ENCODE measurements at places on chromosomes 1 and 21.

DNA sequence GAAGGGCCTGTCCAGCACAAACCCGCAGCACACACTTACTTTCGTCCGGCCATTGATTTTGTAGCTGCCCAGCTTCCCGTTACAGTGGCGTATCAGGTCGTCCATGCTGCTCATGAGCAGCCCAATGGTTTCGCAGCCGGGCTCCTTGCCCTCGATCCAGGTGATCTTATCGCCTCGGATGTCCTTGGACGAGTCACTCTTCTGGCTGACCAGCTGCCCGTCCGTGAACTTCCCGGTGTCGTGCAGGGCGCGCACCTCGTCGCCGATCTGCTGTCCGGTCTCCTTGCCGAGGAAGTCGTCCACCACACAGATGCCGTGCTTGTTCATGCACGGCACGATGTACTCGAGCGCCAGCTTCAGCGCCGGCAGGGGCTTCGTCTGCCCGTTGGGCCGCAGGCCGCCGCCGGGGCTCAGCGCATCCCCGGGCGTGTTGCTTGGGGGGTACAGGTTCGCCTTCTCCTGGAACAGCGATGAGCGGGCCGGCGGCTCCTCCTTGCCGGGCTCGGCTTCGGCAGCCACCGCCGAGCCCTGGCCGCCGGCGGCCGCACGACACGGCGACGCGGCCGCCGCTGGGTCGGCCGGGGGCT, 1.0 kb downstream of the EGLN1 start:
- DNase-seq = peak; percentile 57

- no peak for DNase-seq
Measured at GRCh38 chr1:205261946-205262691, 34.4 kb downstream of the TMCC2 start.

DNA sequence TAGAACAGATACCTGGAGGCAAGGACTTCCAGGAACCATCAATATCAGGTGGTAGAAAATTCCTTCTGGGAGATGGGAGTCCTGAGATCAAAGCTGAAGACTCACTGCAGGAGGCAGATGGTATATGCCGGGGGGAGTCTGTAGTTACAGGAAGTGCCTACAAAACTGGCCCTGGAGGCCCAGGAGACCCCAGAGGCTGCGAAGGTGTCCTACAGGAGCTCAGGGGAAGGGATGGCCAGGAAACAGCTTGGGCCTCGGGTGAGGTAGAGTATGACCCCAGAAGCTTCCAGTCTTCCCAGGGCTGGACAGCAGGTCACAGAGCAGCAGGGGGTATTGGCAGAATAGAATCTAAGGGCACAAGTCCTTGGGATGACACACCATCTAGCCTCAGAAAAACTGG, 16.4 kb downstream of the IGFN1 start:
- no peak for DNase-seq

- DNase-seq = no peak
Measured at GRCh38 chr1:36847186-36847585, 187.1 kb downstream of the GRIK3 start.

DNA sequence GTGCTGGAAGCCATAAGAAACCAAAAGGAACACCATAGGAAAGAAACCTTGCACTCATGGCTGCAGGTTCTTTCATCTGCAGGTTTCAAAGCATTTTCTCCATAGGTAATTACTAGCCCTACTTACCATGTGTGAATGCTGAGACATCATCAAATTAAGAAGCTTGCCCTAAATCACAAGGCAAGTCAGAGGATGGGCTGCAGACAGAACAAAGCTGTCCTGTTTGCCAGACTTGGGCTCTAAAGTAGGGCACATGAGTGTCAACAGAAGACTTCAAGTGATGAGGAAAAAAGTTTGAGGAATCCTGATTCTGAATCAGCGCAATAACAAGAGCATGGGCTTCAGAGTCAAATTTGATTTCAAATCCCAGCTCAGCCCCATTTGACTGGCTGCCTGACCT, 5.8 kb upstream of the EPS15 start:
- no peak for DNase-seq

- no peak for DNase-seq
Measured at GRCh38 chr21:21921410-21922232, 923.4 kb downstream of the NCAM2 start.

DNA sequence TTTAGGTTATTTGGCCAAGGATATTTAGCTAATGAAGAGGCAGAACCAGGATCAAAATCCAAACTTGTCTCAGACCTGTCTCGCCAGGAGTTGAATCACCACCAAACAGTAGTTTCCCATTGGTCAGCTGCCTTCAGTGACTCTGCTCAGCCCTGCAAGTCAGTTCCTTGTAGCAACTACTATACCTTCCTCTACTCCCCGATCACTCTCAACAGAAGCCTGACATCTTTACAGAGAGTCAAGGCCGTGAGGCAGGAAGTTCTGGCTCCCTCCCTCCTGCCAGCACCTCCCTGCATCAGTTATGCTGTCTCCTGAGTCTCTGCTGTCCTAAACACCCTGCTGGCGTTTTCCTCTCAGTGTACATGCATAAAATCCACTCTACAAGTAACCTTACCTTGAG, 13.2 kb downstream of the PSMD4 start:
- no peak for DNase-seq

DNA sequence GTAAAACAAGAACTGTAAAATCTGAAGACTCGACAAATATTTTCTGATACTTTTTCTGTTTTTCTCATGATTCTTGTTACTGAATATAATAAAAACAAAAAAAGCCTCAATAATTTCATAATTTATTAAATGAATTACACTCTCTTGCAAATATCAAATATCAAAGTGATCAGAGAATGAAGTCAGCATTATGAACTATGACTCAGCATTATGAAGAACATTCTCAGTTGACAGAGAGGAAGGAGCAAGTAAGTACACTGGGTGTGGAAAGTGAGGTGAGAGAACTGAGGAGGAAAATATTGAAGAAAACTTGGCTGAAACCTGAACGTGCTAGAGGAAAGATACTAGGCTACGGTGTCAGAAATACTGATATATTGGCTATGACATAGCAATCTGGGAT, 529.5 kb downstream of the KCNT2 start:
- no peak for DNase-seq

Data from thyroid gland (tissue), 4 donors.